ENCODE measurements at places on chromosomes 3 and 15.

DNA sequence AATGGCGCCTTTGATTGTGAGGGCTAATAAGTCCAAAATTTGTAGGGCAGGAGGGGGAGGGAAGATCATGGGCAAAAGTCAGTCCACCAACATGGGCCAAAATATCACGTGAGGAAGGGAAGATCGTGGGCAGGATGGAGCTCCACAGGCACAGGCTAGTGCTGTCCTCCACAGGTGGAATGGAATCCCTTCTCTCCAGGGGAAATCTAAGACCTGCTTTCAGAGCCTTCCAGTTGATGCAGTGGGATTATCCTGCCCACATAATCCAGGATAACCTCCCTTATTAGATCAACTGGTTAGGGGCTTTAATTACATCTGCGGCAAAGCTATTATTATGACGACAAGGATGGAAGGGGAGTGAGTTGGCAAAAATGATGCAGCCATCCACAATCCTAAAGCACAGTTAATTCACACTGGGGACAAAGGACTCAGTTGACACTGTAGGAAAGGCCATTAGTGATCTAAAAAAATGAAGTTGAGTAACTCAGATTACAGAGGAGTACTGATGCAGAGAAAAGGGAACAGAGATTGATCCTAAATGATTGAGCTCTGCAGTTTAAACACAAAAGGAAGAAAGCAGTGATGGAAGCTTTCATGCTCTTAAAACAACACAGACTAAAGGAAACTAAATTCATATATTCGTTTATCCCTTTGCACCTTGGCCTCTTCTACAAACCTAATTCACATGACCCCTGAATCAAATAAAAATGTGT, 159.8 kb downstream of the AKAP13 start:
- no peak for DNase-seq

GRCh38 chr3:100496711-100497261, 4.4 kb downstream of the TMEM45A start:
- DNase-seq: no peak

GRCh38 chr3:186680869-186681268, 15.1 kb downstream of the HRG start:
- no peak for DNase-seq

- DNase-seq: no peak
These were observed 11.5 kb downstream of the MYLK start for GRCh38 chr3:123872621-123873020.

DNA sequence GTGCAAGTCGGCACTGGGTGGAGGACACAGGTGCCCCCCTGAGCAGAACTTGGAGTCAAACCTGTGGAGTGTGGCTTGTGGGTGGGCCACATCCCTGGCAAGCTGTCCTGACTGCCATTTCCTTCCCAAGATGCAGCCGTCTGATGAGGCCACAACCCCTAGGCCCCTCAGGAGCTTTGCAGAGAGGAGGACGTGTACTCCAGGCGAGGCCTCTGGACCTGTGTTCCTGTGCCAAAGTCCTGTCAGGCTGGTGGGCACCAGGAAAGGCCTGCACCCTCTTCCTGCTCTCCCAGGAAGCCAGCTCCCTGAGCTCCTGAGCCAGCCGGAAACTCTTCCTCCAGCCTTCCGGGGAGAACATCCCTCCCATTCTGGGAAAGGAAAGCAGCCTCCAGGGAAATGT, 48.5 kb downstream of the CMTM6 start:
- DNase-seq: no peak

DNA sequence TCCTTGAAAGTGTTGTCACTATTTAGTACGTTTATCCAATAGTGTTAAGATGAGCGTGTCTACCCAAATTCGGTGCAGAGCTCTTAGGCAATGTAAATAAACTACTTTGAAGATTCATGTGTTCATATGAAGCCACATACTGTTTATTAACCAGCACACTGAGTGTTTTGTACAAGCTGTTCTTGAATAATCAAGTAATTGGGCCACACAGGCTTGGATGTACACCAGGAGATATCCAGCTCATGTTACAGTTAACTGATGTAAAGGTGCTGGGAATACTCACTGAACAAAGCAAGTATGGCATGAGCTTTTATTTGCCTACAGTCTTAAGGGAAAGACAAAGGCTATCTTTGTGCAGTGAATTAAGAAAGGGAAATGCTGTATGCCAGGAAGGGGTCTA, 632 bp upstream of the DHX36 start:
- DNase-seq: no peak

DNA sequence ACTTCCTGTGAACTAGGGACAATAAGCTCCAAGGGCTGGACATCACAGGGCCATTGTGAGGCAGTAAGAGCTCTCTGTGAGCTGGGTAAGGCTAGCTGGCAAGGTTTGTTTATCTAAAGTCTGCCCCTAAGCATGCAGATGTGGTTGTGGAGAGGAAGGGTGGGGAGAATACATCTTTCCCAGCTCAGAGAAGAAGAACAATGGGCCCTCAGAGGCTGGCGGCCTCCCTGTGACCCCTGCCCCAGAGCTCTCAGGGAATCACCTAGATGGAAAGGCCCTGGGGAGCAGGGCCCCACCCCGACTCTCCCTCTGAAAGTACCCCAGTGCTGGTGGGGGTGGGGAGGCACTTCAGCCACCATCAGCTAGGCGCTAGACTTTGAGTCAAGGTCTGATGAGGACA, 4.3 kb upstream of the AP3B2 start:
- no peak for DNase-seq

- DNase-seq: no peak
These were observed 118.9 kb downstream of the RFTN1 start for GRCh38 chr3:16394639-16395038.

GRCh38 chr3:186108106-186108940, 566 bp downstream of the ETV5 start:
- DNase-seq: peak; percentile 52

GRCh38 chr3:5787861-5788488, 600.5 kb downstream of the EDEM1 start:
- DNase-seq: peak; percentile 16

DNA sequence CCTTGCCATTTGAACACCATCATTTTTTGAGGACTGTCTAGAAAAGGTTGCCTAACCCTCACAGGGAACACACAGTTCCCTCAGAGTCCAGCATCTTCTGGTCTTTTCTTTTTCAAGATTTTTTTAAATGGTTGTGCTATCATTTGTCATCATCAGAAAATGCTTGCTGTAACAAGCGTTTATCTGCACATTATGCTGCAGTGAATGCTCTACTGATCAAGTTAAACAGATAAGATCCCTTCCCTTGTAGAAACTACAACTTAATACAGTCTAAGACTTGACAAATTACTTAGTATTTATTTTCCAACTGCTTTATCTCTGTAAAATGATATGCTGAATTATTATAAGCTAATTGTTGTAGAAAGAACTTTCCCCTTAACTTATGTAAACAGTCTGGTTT, 11.9 kb upstream of the ALPK3 start:
- DNase-seq: no peak

DNA sequence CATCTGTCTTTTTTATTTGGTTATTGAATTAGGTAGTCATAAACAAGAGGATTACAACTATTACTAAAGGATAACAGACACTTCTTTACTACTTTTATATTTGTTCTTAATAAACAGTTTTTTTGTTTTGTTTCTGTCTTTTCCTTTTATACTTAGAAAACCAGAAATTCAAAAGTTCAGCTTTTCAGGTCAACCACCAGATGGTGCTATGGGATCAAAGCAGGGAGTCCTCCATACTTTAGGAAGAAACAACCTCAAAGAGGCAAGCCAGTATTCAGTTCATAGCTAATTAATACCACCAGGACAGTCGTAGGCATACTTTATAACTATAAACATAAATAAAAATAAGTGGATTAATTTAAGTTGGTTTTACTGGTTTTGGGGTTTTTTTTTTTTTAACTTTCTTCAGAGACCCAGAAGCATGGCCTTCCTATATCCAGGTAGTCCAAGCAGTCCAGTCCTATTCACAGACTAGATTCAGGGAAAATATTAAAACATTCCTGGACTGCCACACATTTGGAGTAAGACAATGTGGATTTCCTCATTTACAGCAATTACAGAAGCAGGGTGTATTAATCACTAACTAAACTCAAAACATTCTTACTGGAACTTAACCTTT, 16.0 kb upstream of the EID1 start:
- no peak for DNase-seq

DNA sequence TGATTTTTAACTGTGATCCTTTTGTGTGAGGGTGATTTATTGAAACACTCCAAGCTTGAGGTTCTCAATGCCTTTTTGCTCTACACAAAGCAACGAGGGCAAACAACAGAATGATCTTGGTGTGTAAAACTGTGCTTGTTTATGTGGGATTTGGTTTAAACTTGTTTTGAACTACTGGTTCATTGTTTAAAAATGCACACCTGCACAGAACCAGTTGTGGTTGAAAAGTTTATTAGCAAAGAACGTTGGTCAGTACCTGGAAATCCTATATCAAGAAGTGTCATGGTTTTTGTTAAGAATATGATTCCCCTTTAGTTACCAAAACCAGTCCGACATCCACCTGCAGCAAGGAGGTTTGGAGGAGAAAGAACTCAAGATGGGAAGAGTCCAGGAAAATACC, 239.4 kb downstream of the WNT5A start:
- DNase-seq: no peak

DNA sequence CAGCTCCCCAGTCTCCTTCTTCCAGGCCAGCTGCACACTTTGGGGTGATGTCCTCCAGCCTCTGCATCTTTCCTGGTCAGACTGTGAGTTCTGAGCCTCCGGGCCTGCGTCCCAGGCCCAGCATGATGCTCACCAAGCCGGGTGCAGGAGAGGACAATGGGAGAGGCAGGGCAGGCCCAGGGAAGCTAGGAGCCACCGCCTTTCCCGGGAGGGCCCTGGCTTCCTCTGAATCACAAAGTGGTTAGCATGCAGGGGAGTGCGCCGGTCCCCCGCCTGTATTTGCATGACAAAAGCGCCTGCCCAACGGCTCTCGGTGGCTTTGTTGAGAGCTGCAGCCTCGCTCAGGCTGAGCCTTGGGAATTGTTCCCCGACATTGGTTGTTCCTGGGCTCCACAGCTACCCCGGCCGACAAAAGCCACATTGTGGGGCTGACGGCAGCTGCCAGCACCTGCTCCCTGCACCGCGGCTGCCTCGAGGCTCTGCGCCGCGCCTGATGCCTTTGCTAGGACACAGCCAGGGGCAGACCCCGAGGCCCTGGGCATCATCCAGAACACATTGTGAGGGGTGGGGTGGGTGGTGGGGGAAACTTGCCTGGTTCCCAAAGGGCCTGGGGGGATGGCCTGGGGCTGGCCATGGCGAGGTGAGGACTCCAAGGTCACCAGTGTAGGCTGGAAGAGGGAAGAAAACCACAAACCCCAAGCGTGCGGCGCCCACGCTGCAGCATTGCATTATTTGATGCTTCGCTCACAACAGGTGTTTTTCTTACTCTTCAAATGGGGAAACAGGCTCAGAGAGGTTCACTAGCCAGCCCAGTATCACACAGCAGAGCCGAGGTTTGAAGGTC, 20.0 kb upstream of the KLF13 start:
- peak; percentile 95 for DNase-seq

DNA sequence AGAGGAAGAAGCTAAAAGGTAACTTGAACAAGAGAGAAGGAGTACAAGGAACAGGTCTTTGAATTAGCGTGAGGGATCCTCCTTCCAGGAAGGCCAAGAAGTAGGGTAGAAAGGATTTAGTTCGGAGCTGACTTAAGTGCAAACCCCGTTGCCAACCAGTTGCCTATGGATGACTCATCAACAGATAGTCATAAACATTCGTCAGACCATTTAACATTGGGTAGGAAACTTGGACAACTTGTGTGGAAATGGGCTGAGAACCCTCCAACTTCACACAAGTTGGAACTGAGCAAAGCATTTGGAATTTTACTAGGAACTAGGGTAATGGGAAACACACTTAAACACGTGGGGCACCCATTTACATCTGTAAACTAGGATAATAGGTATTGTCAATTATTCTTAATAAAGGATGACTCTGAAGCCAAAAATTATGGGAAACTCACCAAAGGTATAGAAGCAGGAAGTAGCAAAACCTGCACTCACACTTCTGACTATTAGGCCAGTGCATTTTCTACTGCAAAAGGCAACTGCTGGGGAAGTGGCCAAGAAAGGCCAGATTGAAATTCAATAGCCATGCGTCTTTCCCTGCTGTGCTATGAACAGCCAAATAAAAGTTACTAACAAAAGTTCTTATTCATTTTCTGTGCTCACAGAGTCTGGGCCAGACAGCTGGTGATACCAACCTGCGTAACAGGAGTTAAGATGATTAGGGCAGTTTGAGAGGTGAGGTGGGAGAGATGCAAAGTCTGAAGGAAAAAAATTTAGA, 174.5 kb upstream of the TMC3 start:
- no peak for DNase-seq

- DNase-seq: no peak
These were observed 4.3 kb downstream of the EPHB1 start for GRCh38 chr3:134799393-134799792.

DNA sequence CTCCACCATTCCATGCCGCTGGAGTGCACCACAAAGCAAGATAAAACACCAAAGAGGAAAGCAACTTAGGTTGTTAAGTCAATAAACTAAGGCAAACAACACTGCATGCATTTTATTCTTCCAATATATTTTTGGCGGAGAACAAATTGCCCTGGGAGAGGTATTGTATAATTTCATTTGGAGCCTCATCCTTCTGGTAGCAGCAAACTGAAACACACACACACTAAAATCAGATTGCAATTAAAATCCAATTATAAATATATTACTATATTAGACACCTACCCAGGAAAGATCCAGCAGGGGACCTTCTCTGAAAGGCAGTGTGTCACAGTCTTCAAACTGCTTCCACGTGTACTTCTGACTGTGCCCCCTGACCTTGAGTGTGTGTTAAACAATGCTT, 102.3 kb downstream of the RORA start:
- no peak for DNase-seq

DNA sequence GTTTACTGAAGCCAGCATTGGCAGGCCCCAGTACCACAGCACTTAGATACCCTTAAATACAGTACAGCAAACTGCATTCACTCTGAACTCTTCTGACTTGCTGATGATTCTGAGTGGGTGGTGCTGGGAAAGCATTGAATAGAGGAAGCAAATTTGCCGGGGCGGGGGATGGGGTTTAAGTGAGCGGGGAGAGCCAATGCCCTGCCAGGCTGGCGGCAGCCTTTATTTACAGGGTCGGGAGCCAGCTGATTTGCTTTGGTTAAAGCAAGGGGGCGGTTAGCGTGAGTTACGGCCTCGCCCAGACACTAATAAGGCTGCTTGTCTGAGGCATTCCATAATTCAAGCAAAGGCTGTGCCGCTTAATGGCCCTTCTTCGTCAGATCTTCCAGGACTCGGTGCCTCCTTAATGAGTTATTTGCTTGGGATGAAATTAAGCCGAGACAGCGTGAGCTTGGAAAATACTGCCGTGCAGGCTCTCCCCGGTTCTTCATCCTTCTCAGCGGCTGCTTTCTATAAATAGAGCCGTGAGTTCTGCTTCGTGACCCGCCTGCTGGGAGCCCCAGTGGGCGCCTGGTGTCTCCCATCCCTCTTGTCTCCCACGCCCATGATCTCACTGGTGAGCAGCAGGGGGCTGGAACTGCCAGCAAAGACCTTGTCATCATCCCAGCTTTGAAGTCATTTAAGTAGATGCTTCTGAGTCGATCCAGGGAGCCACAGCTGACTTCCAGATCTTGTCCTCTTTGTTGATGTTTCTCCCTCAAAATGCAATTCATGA, 25.8 kb downstream of the SPSB4 start:
- DNase-seq: no peak

Data from amygdala (tissue), 56 donors.